ENCODE measurements at places on chromosomes 3 and 15.

DNA sequence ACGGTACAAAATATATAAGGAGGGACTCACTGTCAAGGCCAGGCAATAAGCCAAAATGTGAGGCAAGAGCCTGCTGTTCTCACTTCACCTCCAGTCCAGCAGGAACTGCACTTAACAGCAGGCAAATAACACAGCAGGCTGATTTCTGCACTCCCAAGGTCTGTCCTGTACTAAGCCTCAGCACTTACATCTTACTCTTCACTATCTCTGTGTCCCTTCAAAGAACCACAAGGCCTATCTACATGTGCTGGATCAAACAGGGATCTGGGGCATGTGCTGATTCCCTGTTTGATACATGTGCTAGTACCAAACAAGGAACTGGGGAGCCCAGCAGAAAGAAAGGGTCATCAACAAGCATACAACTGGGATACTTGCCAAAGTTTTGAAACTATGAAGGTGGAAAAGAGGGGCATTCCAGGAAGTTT, 22.2 kb downstream of the UACA start:
- DNase-seq: peak; percentile 66

- DNase-seq: no peak
Observed at GRCh38 chr15:77567202-77567601, 65.5 kb downstream of the LINGO1 start.

GRCh38 chr3:194133661-194134230, 2.2 kb upstream of the HES1 start:
- peak; percentile 47 for DNase-seq

DNA sequence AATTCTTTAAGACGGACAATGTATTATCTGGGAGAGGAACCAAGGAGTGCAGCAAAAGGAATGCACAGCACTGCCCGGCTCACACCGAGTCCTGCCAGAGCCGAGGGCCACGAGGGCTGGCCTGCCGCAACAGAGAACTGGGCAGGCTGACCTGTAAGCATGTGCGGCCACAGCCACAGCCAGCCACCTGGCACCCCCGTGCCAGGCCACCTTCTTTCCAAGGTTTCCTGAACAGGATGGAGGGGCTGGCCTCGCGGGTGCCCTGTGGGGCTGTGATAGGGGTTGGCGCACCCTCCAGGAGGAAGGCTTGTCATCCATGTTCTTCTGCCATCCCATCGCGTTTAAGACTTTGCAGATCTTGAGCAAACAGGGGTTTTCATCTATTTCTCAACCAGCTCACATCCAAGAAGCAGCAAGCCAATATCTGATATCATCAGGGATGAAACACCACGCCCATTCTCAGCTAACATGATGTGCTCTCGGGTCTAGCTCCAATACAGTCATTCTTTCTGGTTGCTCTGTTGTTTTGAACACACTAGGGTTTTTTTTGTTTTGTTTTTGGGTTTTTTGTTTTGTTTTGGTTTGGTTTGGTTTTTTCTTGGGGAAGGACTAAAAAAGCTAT, 10.2 kb downstream of the CA12 start:
- peak; percentile 85 for DNase-seq

- DNase-seq: no peak
Observed at GRCh38 chr15:63372753-63373152, 8.9 kb downstream of the CA12 start.

DNA sequence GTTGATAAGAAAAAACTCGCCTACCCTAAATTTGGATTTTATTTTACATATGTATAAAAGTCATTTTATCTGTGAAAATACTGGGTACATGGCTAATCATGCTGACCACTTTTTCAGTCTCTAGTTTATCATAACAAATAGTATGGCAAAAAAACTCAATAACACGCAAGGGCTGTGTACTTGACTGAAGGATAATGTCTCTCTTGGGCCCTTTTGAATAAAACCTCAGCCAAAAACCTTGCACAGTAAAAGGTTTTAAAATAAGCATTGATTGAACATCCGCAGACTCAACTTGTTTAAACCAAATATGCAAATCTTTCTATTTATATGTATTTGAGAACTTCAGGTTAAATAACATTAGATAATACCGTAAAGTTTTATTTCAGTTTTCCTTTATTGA, 285.3 kb downstream of the CADM2 start:
- DNase-seq: no peak

GRCh38 chr3:175199961-175200360, 340.8 kb downstream of the NAALADL2 start:
- DNase-seq: no peak

- DNase-seq: peak; percentile 71
Observed at GRCh38 chr3:71127052-71127831, 456.3 kb downstream of the FOXP1 start.

- peak; percentile 44 for DNase-seq
Observed at GRCh38 chr15:57728436-57728835, 21.9 kb downstream of the POLR2M start.

- DNase-seq: peak; percentile 90
Observed at GRCh38 chr15:95018888-95019545, 787.7 kb downstream of the MCTP2 start.

- DNase-seq: peak; percentile 82
Observed at GRCh38 chr15:60414016-60414682, 16.4 kb upstream of the ANXA2 start.

- no peak for DNase-seq
Observed at GRCh38 chr3:101941318-101942040, 92.2 kb downstream of the NFKBIZ start.

DNA sequence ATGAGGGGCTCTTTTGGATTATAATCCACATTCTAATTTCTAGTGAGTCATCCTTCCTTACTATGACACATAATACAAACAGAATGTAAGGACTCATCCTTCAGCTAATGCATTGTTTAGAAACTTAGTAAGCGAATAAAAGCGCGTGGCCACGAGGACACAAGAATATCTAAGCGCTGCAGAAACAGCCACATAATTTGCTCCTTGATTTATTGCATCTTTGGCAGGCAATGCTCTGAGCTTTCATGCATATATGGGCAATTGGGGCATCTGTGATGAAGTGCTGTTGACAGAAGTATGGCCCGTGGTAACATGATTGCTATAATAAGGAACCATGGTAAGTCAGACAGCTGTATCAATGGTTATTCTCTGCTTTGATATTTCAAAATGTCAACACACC, 191.3 kb upstream of the ZNF385D start:
- peak; percentile 8 for DNase-seq

GRCh38 chr3:159749406-159749805, 239.2 kb upstream of the IL12A start:
- no peak for DNase-seq

DNA sequence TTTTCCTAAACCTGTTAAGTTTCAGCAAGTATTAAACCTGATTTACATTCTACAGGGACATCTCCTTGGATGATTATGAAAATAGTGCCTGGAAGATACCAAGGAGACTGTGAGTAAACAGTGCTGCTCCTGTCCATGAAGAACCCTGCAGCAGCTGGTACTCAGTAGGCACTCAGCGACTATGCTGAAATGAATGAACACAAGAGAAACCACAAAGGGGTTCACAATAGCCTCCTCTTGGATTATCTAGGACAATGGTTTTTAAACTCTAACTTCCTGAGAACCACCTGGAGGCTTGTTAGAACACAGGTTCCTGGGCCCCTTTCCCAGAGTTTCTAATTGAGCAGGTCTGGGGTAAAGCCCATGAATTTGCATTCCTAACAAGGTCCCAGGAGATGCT, 488.4 kb upstream of the UBE2E2 start:
- no peak for DNase-seq

DNA sequence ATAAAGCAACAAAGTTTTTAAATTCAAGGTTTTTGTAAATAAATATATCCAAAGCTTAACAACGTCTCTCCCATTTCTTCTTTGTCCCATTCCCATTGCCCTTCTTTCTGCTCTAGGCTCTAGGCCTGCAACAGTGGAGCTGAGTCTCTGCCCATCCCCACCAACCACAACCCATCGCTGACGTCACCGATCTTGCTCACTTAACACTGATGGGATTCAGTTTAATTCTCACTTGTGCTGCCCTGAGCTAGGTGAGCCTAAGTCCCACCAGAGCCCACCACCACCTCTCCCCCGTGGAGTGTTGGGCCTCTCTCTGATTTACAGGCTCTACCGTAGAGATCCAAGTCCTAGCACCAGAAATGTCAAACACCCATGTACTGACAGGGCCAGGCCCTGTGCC, 61.3 kb upstream of the RAB6B start:
- no peak for DNase-seq

DNA sequence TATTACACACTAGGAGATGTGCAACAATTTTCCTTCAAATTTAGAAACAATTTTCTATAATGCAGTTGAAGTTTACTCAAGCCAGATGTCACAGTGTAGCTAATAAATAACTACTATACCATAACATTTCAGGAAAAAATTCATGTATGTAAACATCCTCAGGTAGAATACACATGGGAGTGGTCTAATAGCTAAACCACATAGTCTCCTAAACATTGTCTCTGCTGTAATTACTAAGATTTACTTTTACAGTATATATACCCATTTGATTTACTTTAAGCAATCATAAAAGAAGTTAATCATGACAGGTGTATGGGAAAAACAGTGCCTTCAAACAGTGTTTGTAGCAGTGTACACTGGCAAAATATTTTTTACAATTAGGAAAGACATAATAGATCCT, 110.1 kb upstream of the GRM7 start:
- no peak for DNase-seq

- DNase-seq: no peak
Observed at GRCh38 chr15:39215015-39215414, 365.9 kb upstream of the THBS1 start.

DNA sequence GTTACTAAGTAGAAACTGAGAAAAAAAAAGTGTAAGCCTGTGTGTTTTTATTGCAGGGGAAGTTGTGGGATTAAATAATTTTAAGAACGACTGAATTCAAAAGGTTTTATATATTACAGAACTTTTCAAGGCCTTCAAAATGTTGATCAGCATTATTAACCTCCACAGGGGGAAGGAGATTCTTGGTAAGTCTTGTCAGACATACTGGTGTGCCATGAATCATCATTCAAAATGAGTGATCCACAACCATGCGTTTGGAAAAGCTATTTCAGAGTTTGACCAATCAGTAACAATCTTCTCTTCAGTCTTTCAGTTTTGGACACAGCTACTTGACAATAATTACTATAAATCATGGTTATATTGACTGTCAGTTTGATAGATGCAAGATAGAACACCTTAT, 70.2 kb downstream of the ADAMTS9 start:
- no peak for DNase-seq

- no peak for DNase-seq
Observed at GRCh38 chr15:58360421-58361090, 71.2 kb upstream of the LIPC start.

- DNase-seq: no peak
Observed at GRCh38 chr15:25597571-25597970, 158.7 kb upstream of the UBE3A start.

DNA sequence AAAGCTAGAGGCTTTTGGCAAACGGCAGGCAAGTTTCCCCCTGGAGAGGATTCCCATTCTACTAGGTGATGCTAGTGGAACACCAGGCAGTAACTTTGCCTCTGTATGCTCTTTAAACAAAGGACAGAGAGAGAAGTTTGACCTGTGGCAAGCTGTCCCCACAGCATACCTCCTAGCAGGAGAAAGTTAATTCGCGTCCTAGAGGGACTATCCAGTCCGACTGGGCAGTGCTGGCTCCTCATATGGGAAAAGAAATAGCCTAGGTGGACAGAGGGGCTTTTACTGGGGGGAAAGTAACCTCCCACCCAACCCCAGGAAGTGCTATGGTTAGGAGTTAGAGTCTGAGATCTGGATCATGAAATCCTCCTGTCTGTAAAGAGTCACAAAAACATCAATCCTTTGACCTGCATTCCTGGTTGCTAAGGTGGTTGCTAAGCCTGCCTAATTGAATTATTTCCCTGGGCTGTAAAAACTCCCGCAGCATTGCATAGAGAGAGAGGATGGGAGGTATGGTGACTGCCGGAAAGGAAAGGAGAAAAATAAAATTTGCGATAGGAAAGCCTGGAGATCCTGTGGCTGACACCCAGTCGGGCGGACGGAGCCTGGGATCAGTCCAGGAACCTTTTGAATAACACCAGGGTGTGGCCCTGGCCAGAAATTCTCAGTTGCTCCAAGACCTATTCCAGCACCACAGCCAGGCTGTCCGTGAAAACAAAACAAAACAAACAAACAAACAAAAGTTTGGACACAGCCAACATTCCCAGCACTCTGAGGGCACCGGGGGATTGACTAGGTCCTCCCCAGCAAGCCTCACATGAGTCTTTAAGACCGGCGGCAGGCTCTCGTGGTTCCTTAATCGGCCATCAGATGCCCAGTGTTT, 67.7 kb upstream of the ATP11B start:
- no peak for DNase-seq

- no peak for DNase-seq
Observed at GRCh38 chr3:21392526-21392925, 358.5 kb downstream of the ZNF385D start.
